ENCODE measurements at places on chromosomes 12 and 14. TPM values are rescaled to one million over a fixed set of nuclear protein-coding genes. Genes with fewer than 3 reads are reported as not detected.

DNA sequence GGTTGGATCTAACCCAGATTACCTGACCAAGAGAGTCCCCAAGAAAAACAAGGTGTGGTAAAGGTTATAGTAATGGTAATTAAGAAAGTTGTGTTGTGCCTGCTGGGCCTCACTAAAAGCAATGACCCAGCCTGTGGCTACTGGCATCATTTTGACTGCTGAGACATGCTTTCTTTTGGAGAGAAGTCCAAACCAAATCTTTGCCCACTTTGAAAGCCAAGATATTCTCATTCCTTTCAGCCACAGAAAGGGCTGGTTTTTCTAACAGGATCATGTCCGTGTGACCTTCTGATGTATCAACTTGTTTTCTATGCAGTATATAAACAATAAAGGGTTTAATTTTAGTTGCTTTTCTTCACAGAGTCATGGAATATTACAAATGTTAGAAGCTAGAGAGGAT lies 388.6 kb downstream of the RAD51B start:
- no peak overlapping the region for H3K27ac ChIP-seq
- no peak overlapping the region for H3K4me3 ChIP-seq

DNA sequence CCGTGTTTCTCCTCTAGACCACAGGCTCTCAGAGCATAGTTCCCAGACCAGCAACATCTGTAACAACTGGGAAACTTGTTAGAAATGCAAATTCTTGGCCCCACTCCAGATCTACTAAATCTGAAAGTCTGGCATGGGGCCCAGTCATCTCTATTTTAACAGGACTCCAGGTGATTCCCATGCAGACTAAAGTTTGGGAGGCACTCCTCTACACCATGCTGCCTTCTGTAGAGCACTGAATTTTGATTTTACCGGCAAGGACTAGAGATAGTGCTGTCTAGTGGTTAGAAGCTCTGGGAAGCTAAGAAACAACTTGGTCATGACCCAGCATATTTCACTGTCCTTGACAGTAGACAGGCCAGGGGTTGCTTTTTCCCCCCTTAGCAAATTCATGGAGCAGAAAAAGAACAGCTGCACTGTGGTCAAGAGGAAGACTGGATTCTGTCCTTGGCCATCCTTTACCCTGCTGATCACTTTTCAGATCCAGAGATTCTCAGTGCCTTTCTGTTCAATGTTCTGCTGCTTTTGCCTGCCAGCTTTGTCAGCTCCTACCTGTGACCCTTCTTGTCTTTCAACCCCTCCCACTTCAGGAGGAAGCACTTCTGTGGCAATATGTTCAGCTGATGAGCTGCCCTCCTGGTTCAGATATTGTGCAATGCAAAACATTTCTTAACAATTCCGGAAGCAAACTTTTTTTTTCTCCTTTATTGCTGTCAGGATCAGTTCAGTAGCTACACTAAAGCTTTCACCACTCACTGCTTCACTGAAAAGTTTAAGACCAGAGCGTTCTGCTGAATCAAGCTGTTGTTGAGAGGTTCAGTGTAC lies 133.8 kb upstream of the NUDT4 start:
- peaks cover 52% of the 10 kb centered on the region for H3K4me1 ChIP-seq
- H3K4me3 ChIP-seq, result peak overlapping the region; percentile 51
- H3K36me3 ChIP-seq, result no peaks in the 10 kb centered on the region
- peak overlapping the region; percentile 81 for H3K27ac ChIP-seq

GRCh38 chr14:68759017-68759560 lies 33.8 kb downstream of the ZFP36L1 start:
- peaks cover 23% of the 10 kb centered on the region for H3K4me1 ChIP-seq
- H3K27me3 ChIP-seq, result peaks cover 1% of the 10 kb centered on the region
- no peaks in the 10 kb centered on the region for H3K36me3 ChIP-seq
- no peak overlapping the region for H3K27ac ChIP-seq

- no peak for DNase-seq
- H3K4me3 ChIP-seq, result no peak overlapping the region
- H3K36me3 ChIP-seq, result peaks cover 1% of the 10 kb centered on the region
- H3K27me3 ChIP-seq, result no peaks in the 10 kb centered on the region
- peak overlapping the region; percentile 43 for H3K27ac ChIP-seq
These were observed 88.9 kb upstream of the BTG1 start for GRCh38 chr12:92234533-92234932.

DNA sequence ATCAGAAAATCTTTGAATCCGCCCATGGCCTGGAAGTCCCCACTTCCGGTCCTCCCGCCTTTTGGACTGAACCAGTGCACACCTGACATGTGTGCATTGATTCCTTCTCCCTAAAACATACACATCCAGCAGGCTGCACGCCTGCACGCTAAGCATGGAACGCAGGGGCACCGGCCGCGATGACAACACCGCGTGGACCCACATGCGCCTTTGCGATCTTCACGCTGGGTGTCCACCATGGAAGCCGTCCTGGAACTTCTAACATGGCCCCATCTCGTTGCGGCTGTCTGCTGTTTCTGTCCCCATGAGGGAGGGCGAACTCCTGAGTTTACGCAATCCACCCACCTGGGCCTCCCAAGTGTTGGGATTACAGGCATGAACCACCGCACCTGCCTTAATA lies 73.7 kb downstream of the GALNT9 start:
- H3K36me3 ChIP-seq, result no peaks in the 10 kb centered on the region
- peaks cover 2% of the 10 kb centered on the region for H3K4me1 ChIP-seq
- H3K27me3 ChIP-seq, result no peaks in the 10 kb centered on the region
- DNase-seq, result no peak
- H3K4me3 ChIP-seq, result no peak overlapping the region
- H3K27ac ChIP-seq, result no peak overlapping the region

DNA sequence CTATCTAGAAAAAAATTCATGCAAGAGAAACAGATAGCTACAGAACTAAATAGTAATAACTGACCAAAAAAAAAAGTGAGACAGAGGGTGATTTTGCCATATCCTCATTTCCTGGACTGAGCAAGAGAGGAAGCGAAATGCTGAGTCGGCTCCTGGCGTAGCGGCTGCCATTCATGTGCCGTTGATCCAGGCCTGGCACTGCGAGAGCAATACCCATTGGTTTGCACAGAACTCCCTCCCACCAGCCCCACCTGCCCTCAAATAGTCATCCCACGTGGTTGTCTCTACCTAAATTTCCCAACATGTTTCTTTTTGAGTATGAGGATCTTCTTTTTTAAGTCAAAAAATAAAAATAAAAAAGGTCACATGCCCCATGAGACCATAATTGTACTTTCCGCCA lies 9.4 kb upstream of the WNT5B start:
- no peaks in the 10 kb centered on the region for H3K36me3 ChIP-seq
- peaks cover 28% of the 10 kb centered on the region for H3K4me1 ChIP-seq
- no peak for DNase-seq

- H3K27me3 ChIP-seq, result no peaks in the 10 kb centered on the region
- H3K27ac ChIP-seq, result no peak overlapping the region
- no peak for DNase-seq
- H3K4me1 ChIP-seq, result no peaks in the 10 kb centered on the region
These were observed 284.3 kb downstream of the RAD51B start for GRCh38 chr14:68103853-68104252.

DNA sequence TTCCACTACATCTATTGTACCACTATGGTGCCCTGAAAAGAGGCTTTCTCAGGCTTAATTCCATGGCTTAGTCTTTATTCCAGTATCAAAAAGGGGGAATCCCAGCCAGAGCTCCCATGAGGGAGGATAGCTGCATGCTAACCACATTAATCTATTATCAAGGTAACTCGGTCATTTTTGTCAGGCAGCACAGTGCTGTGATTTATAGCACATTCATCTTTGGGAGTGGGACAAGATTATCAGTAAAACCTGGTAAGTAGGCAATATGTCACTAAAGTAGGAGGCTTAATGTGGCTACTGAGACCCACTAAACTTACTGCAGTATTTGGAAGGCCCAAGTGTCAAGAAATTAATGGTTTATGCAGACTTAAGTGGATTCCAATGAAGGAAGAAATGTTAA lies 58.9 kb downstream of the DAD1 start:
- H3K4me1 ChIP-seq, result peaks cover 91% of the 10 kb centered on the region
- peak overlapping the region; percentile 97 for H3K27ac ChIP-seq
- no peak for DNase-seq
- no peaks in the 10 kb centered on the region for H3K27me3 ChIP-seq

GRCh38 chr14:41482861-41483260 lies 123.8 kb upstream of the LRFN5 start:
- DNase-seq, result no peak
- no peaks in the 10 kb centered on the region for H3K36me3 ChIP-seq
- no peak overlapping the region for H3K4me3 ChIP-seq
- no peaks in the 10 kb centered on the region for H3K27me3 ChIP-seq

The PRKD1 gene
- total RNA-seq, result not detected

The ADCY4 gene
- 3.4 TPM for total RNA-seq

The C12orf50 gene
- not detected for total RNA-seq

The CD69 gene
- 116 TPM for total RNA-seq
